ENCODE measurements at places on chromosomes 11 and 22. TPM values are rescaled to one million over a fixed set of nuclear protein-coding genes. Genes with fewer than 3 reads are reported as not detected.
A peak's percentile ranks its signal among the peaks of the same experiment; 100 is the strongest.

The NUDT22 gene
- total RNA-seq, result 52.7 TPM

The NNMT gene
- total RNA-seq, result 257 TPM

The BTBD18 gene
- total RNA-seq, result not detected

The TRIM29 gene
- 5.9 TPM for total RNA-seq

The HBE1 gene
- total RNA-seq, result 0.63 TPM

The HEPACAM gene
- total RNA-seq, result not detected

The ELF5 gene
- total RNA-seq, result not detected

The BIK gene
- 1.5 TPM for total RNA-seq

DNA sequence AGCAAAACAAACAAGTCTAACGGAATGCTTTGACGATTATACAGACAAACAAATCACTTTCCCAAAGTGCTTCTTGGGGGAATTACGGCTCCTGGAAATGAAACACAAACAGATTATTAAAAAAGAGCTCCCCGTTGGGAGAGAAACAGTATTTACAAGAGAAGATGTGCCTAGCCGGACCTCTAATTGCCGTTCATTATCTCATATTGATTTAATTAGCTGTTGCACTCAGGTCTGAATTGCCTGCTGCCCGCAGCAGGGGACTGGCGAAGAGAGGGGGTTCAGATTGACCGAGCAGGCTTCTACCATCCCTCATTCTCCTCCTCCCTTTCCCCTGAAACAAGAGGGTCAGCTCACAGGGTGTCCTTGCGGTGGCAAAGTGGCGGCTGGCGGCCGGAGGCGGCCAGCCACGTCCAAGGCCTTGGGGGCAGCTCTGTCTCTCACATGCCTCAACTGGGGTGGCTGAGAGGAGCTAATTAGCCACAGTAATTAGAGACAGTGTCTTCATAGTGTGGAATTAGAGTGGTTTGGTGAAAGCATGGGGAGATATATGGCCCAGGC lies 295.1 kb downstream of the MIAT start:
- no peak for DNase-seq

- no peak for DNase-seq
Observed at GRCh38 chr22:44525941-44526778, 28.1 kb upstream of the RTL6 start.

GRCh38 chr11:45025716-45026492 lies 75.2 kb upstream of the TP53I11 start:
- no peak for DNase-seq

GRCh38 chr11:31414338-31414737 lies 44.7 kb downstream of the DNAJC24 start:
- no peak for DNase-seq

- peak; percentile 53 for DNase-seq
Observed at GRCh38 chr11:36564376-36565030, 3.3 kb upstream of the RAG1 start.

GRCh38 chr11:134535029-134536025 lies 123.3 kb upstream of the B3GAT1 start:
- no peak for DNase-seq

- DNase-seq, result no peak
Observed at GRCh38 chr11:14370496-14370895, 11.5 kb upstream of the RRAS2 start.

GRCh38 chr11:71519546-71519945 lies 7.5 kb upstream of the KRTAP5-7 start:
- no peak for DNase-seq

DNA sequence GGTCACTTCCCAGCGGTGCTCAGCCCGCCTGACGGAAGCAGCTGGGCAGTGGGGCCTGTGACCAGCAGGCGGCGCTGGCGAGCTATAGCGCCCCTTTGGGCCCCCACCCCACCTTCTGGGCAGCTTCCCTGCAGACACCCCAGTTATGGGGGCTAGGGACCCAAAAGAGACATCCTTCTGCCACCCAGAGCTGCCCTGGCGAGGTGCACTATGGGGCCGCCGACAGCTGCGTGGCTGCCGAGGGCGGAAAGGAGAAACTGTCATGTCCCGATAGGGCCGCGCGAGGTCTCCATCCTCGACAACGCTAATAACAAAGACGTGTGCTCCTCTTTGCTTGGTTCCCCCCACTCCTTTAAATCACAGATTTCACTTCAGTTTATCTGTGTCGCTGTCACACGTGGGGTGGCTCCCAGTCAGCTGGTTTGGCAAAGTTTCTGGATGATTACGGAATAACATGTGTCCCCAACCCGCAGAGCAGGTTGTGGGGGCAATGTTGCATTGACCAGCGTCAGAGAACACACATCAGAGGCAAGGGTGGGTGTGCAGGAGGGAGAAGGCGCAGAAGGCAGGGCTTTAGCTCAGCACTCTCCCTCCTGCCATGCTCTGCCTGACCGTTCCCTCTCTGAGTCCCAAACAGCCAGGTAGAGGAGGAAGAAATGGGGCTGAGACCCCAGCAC lies 673 bp upstream of the MYO7A start:
- peak; percentile 76 for DNase-seq

GRCh38 chr22:23796461-23796860 lies 9.7 kb downstream of the SMARCB1 start:
- no peak for DNase-seq

DNA sequence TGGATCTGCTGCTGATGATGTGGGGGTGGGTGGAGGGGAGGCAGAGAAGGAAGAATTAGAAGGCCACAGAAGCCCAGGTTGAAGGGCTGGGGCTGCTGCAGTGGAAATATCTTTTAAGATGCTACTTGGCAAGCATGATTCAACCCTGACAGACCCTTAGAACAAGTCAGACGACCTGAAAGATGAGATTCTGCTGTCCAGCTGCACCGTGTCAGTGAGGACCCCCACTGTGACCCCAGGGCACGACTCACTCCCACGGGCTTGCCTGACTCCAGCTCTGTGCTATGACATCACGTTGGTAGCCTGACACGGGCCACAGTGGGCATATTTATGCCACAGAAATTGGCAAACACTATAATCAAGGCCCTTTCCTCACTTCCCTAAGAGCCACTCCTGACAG lies 36.0 kb downstream of the LRFN4 start:
- no peak for DNase-seq
